ENCODE measurements at places on chromosomes 12 and 14. TPM values are rescaled to one million over a fixed set of nuclear protein-coding genes. Genes with fewer than 3 reads are reported as not detected.

SLC25A47 gene
- 0.13 TPM for total RNA-seq

CCDC175 gene
- total RNA-seq: 0.09 TPM

PLEKHG7 gene
- total RNA-seq: not detected

VPS37B gene
- 12.9 TPM for total RNA-seq

SALL2 gene
- total RNA-seq: 287 TPM

LGMN gene
- 55.0 TPM for total RNA-seq

ZFYVE1 gene
- 14.7 TPM for total RNA-seq

CLEC1B gene
- total RNA-seq: not detected

FOS gene
- total RNA-seq: 33.9 TPM

NTS gene
- 5.1 TPM for total RNA-seq

KERA gene
- not detected for total RNA-seq

RTL1 gene
- not detected for total RNA-seq

CLEC4E gene
- not detected for total RNA-seq

TDRD9 gene
- total RNA-seq: not detected

TGFB3 gene
- 0.37 TPM for total RNA-seq

CD163L1 gene
- 0.18 TPM for total RNA-seq

LMNTD1 gene
- total RNA-seq: not detected

RHEBL1 gene
- total RNA-seq: 4.1 TPM

HCAR2 gene
- total RNA-seq: not detected

BHLHE41 gene
- 0.33 TPM for total RNA-seq

PGF gene
- total RNA-seq: 2.3 TPM

SLC25A21 gene
- 7.1 TPM for total RNA-seq

GRIN2B gene
- 0.13 TPM for total RNA-seq

SLC6A15 gene
- 12.9 TPM for total RNA-seq

BICDL1 gene
- 13.8 TPM for total RNA-seq

SLC4A8 gene
- total RNA-seq: 18.0 TPM

PLCZ1 gene
- total RNA-seq: not detected

HOTAIR gene
- not detected for total RNA-seq

DLK1 gene
- total RNA-seq: 2.8 TPM

NOS1 gene
- total RNA-seq: 2.4 TPM

JPH4 gene
- 6.7 TPM for total RNA-seq

SYT1 gene
- total RNA-seq: 15.8 TPM

RASAL1 gene
- 2.3 TPM for total RNA-seq

LRP6 gene
- total RNA-seq: 62.4 TPM

CLEC4C gene
- total RNA-seq: 0.26 TPM

STAT6 gene
- 44.4 TPM for total RNA-seq

SLC5A8 gene
- 0.07 TPM for total RNA-seq

MYH6 gene
- total RNA-seq: 0.13 TPM

SMCO2 gene
- total RNA-seq: 0.20 TPM

REP15 gene
- total RNA-seq: 1.3 TPM

TROAP gene
- 75.3 TPM for total RNA-seq

TTC5 gene
- total RNA-seq: 20.6 TPM

SLC7A8 gene
- total RNA-seq: 77.9 TPM

IFNG-AS1 gene
- total RNA-seq: not detected

PLEKHG3 gene
- 48.5 TPM for total RNA-seq

EIF2S1 gene
- total RNA-seq: 165 TPM

GPRC5A gene
- total RNA-seq: 0.09 TPM

GARIN6 gene
- not detected for total RNA-seq

MFAP5 gene
- total RNA-seq: 0.26 TPM

OVCH1 gene
- not detected for total RNA-seq

FOXG1 gene
- total RNA-seq: 0.07 TPM

SYNDIG1L gene
- 0.22 TPM for total RNA-seq

OR4K14 gene
- total RNA-seq: not detected

CD27 gene
- 0.37 TPM for total RNA-seq

TAS2R8 gene
- not detected for total RNA-seq

HCAR3 gene
- not detected for total RNA-seq

CCDC196 gene
- not detected for total RNA-seq

Measured in H9 (cell line).